ENCODE measurements at places on chromosomes 2 and 18.

GRCh38 chr2:10400568-10400977 is 47.6 kb downstream of the ODC1 start:
- no peak for DNase-seq

- DNase-seq, result no peak
These were observed 698.1 kb upstream of the CDH2 start for GRCh38 chr18:28875059-28875458.

DNA sequence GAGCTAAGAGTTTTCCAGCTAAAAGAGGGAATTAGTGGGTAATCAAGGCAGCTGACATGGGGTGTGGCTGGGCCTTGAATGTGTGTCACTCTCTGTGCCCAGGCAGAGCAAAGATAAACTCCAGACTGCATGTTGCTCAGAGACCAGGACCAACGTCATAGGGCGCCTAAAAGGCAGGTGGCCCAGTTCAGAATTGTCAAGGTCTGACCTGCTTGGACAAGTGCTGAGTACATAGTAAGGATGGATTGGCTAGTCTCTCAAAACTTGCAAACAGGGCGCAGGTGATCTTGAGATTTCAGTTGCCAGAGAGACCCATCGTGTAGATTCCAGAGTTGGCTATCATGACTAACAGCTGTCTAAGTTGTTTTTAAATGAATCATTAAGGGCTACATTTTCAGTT is 19.0 kb downstream of the CLUL1 start:
- DNase-seq, result no peak

- no peak for DNase-seq
These were observed at the start of gene POU3F3 for GRCh38 chr2:104853534-104854497. POU3F3 (plus strand) TSS chr2:104854115; CDS start chr2:104855511, 1,396 bp downstream.

- DNase-seq, result no peak
These were observed 5.2 kb upstream of the UBE2F start for GRCh38 chr2:237961637-237962036.

DNA sequence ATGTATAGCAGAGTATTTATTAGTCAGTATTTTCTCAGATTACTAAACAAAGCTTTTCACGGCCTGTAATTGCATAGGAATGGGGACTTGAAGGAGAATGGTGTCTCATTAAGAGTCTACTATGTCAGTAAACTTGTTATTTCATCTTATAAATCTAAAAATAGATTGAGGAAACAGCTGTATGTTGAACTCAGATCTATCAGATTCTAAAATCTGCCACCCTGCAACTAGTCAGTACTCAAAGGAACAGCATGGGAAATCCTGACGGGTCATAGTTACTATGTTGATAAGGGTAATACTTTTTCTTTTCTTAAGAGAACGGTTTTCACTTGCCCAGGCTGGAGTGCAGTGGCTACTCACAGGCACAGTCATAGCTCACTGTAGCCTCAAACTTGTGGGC is 70.2 kb upstream of the EMILIN2 start:
- no peak for DNase-seq

DNA sequence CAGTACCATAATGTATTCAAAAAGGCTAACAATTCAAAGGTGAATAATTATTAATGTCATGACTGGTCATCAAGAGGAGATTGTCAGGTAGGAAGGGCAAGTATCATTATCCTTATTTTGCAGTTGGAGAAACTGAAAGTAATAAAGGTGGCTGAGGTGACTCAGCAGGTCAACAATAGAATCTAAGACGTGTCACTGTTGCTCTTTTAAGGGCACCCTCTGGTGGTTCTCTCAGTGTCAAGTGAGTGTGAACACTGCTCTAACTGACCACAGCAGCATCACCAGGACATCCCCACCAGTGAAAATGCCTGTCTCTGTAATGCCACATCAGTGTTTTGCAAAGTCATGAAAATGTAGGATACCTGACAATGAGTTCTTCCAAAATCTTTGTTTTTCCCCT is 69.7 kb downstream of the DCC start:
- no peak for DNase-seq

DNA sequence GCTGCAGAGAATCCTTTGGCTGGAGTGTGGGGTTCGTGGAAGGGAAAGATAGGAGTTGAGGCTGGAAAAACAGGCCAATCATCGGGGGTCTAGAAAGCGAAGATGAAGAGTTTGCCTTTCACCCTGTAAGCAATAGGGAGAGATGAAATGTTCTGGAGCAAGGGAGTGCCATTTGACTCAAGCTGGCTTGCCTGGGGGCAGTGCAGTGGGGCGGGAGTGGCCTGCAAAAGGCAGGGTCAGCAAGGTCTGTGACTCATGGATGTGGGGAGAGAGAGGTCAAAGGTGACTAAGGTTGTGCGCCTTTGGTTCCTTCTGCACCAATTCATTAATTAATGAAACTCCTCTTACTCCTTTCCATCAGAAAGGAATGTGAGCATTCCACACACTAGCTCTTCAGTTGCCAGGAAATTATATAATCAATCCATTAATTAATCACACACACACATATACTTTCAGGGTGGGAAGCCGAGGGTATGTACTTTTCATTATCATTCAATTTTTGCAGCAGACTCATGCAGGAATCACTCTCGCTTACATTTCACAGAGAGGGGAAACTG is 227.6 kb downstream of the MYCN start:
- no peak for DNase-seq

DNA sequence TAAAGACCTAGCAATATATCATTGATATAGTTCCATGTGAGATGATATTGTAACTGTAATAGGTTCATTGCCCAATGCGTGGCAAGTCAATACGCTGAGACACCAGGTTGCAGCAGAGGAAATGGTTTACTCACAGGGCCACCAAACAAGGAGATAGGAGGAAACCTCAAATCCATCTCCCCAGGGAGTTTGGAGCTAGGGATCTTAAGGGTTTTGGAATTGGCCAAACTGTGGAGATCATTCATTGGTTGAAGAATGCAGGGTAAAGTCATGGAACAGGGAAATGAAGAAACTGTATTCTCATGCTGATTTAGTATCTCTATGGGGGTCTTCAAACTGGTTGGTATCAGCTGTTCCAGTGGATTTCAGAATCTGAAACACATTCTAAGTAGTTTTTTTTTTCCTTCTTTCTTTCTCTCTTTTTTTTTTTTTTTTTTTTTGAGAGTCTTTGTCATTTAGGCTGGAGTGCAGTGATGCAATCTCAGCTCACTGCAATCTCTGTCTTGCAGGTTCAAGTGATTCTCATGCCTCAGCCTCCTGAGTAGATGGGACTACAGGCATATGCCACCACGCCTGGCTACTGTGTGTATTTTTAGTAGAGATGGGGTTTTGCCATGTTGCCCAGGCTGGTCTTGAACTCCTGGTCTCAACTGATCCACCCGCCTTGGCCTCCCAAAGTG is 30.7 kb upstream of the PPM1B start:
- no peak for DNase-seq

- DNase-seq, result no peak
These were observed 135.5 kb upstream of the ZSWIM2 start for GRCh38 chr2:186984481-186984880.

DNA sequence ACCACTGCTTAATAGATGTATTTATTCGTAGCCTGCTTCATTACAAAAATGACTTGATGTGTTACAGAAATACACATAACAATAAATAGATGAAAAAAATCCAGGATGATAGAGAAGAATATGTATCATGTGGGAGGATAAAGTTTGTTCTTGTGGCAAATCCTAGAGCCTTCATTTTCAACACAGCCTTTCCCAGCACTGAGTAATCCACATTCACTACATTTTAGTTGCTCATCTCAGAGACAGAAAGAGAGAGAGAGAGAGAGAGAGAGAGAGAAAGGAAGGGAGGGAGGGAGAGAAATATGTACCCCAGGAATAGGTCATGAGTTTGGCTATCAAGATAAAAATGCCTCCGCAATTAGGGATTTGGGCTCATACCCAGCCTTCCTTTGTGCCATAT is 144.3 kb downstream of the RBMS1 start:
- DNase-seq, result no peak

DNA sequence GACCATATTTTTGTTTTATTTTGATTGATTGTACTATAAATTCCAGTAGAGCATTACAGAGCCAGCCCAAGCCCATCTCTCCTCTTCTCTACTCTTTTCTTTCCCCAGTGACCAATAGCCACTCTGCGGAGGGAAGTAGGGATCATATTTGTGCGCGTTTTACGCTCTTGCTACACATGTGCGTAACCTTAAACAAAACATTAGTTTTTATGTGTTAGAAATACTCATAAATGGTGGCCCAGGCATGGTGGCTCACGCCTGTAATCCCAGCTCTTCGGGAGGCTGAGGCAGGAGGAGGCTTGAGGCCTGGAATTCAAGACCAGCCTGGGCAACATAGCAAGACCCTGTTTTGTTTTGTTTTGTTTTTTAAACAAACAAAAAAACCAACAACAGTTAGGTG is 31.3 kb downstream of the HPCAL1 start:
- DNase-seq, result no peak

- DNase-seq, result no peak
These were observed 107.8 kb upstream of the CNTNAP5 start for GRCh38 chr2:123917241-123917640.

- DNase-seq, result no peak
These were observed 594.1 kb downstream of the SATB2 start for GRCh38 chr2:198863655-198864054.

DNA sequence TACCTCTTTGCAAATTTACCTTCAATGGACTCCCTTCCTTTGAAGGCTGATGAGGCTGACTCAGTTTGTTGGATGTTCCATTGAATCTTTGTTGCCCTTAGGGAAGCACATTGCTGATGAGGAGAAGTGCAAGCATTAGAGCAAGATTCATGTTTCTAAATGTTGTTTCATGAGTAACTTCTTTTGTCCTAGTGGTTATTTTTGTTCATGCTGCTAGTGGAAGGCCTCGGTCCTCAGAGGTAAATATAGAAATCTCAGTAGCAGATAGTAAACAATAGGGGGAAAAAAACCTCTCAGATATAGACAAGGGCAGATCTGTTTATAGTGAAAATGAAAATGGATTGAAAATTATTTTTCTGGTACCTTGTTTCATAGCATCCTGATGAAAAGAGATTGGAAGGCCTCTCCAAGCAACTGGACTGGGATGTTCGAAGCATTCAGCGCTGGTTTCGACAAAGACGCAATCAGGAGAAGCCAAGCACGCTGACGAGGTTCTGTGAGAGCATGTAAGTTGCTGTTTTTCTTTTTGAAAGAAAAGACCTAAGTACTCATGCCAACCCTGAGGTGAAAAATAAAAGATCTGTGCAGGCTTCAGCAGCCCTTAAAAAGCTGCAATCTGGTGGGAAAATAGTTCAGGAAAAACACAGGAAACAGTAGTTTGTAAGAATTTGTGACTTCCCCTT is 104.9 kb downstream of the CERS6 start:
- DNase-seq, result no peak

DNA sequence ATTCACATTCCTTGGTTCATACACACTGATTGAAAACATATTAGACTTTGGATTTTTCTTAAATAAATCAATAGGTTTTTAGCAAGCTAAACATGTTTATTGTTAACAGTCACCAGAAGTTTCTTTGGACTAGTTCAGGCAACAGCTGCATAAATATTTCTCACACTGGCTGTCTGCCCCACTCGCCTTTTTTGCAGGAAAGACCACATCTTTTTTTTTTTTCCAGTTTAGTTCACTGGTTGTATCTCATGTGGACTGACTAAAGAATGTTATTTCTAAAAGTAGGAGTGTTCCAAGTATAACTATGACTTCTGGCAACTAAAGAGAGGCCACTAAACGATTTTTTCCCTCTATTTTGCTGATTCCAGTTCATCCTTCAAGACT is 31.1 kb downstream of the SLC40A1 start:
- DNase-seq, result no peak

DNA sequence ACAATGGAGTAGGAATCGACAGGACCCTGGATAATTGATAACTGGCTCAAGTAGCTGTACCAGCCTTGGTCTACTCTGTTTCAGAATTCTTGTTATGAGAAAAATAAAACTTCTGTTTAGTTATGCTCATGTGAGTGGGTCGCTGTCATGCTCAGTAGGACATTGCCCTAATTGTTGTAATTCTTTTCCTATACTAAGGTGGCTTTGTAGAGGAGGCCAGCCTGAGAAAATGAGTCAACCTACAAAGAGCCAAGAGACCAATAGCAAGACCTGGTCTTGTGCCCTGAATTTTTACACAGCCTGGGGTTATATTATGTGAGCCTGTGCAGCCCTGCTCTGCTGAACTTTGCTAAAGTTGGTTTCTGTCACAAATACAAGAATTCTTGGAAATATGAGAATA is 238.4 kb downstream of the MEIS1 start:
- DNase-seq, result no peak

DNA sequence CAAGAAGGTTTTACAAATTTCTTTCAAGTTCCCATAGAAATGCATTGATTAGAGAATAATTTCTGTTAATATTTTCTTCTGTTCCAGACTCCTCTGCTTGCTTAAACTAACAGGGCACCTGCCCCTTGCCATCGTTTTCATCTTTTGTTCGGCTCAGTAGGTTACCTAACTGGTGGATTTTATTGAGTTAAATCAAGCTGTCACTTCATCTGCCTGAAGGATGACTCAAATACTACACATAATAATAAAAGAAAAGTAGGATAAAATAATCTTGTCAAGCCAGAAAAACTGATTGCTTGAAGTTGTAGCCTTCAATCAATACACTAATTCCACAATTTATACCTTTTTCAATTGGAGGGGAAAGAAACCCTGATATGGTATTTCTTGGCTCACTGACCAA is 234.0 kb downstream of the NR4A2 start:
- no peak for DNase-seq

- no peak for DNase-seq
These were observed 89.0 kb downstream of the ZNF521 start for GRCh38 chr18:25262920-25263319.

DNA sequence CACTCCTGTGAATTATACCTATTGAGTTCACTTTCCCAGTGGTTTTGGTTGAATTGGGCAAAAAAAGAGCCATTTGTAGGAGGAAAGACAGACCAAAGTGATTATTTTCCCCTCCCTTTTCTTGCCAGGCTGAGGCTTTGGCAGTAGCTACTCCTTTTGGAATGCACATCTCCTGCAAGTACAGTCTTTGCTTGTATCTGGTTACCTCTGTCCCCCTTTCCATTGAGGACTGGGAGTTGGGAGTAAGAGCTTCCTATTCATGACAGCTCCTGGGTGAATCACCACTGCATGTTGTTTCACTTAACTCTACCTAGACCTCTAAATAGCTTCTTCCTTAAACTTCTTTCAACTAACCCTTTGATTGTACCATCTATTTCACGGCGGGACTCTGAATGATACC is 695.3 kb upstream of the ZNF804A start:
- no peak for DNase-seq

DNA sequence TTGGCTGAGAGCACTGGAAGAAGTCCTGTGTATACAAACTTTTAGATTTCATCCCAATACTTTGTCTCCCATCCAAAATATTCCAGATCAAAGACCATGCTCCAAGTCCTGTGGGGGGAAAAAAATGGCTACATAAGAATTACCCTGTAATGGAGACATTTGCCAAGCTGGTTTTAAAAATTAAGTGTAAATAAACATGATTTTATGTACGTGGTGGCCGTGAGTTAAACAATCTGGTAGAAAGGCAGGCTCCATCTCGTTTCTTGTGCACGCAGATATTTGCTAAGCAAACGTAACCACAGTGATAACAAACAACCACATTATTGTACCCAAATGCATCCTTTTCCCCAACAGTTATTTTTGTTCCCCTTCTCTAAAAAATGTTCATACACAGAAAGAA is 176.4 kb downstream of the ZNF516 start:
- DNase-seq, result no peak

Data from activated CD8-positive, alpha-beta memory T cell treated with anti-CD3 and anti-CD28 coated beads for 1 hour (primary cell).